ENCODE measurements at places on chromosomes 5 and 9.

DNA sequence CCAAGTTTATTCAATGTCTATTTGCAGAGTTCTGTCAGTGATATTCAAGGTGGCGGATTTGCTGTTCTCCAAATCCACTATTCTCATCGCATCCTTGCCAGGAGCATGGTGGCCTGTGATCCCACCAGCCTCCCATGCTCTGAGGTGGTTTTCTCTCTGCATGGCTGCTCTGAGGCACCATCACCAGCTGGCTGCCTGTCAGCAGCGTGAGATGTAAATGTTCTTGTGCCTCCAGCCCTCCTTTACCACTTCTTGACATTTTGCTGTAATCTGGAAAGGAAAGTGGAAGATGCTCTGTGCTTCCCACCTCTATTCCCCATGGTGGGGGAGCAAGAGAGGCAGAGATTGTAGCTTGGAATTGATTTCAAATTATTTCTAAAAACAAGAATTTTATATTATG is 293.6 kb upstream of the SLC24A2 start:
- no peak for DNase-seq

DNA sequence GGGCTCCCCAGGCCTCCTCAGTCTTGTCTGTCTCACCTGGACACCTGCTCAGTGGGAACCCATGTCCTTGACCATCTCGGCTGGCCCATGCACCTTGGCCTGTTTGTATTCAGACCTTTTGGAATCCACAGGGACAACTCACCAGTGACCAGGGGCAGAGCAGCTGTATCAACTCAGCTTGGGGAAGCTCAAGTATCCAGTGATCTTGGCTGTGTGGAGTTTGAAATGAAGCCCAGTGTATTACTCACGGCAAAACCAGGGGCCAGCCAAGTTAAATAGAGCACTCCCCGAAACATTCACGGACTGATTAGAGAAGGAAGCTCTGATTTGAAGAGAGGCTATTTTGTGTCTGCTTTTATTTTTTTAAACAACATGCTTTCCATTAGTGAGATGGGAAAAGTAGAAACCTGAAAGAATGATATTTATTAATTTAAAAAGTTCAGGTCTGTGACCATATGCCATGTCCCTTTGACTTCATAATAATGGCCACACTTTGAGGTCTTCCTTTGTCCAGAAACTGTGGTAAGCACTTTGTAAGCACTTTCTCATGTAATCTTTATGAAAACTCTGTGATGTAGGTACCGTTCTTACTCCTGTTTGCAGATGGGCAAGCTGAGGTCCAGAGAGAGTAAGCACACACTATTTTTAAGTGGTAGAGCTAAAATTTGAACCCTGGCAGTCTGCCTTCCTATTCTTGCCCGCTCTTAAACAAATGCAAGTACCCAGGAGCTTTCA is 656.5 kb downstream of the BNC2 start:
- DNase-seq = peak; percentile 76

GRCh38 chr5:158414780-158415179 is 555.8 kb upstream of the CLINT1 start:
- DNase-seq = no peak

DNA sequence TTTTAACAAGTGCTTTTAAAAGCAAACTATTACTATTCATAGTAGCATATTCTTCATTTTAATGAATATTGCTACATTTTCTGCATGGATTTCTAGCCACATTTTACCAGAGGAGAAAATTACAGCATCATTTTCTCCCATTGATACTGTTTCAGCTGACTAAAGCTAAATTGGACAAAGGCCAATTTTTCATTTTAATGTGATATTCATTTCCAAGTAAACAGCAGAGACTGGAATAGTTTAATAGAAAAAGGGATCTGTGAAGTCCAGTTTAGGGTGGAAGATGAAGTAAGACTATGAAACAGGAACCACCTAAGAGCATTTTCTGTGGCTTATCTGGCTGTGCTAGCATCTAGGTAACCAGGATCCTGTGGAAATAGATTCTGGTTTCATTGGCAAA is 128.1 kb downstream of the GIN1 start:
- DNase-seq = no peak

GRCh38 chr9:114919611-114920010 is 10.8 kb downstream of the TNFSF8 start:
- DNase-seq = no peak

- DNase-seq = no peak
These were observed 88.8 kb downstream of the TLE4 start for GRCh38 chr9:79660615-79661014.

DNA sequence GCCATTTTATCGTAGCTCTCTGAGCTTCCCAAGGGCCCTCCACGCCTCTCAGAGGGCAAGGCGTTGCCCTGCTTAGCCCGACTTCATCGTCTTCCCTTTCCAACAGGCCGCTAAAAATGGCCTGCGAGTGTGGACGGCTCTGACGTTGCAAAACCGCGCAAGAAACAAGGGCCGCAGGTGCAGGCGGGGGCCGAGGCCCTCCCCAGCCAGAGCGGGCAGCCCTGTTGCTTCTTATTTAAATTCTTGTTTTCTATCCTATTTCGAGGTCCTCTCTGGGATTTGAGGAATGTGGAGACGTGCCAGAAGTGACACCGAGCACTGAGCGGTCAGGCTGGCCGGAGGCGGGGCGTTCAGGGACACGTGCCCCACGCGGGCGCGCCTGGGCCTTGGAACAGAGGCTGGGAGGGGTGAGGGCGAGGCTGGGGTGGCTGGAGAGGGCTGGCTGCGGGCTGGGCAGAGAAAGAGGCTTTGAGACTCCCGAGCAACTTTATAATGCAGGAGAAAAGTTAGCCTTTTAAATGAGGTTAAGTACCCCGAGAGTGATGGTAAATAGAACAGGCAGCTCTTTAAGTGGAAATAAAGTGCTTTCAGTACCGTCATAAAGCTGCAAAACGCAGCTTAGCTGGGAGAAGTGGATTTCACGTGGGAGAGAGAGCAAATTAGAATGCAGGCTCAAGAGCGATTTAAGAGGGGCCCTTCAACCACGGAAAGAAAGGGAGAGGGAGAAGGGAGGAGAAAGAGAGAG is 243.6 kb downstream of the AUH start:
- DNase-seq = peak; percentile 95

- DNase-seq = peak; percentile 77
These were observed 828 bp downstream of the NPR2 start for GRCh38 chr9:35792024-35792813.

- DNase-seq = peak; percentile 64
These were observed 115.0 kb downstream of the NFIB start for GRCh38 chr9:14198841-14199455.

- DNase-seq = no peak
These were observed 455 bp downstream of the KIF20A start for GRCh38 chr5:138179277-138179857.

- DNase-seq = no peak
These were observed 32.6 kb downstream of the NKX2-5 start for GRCh38 chr5:173202266-173202875.

- DNase-seq = no peak
These were observed 8.9 kb upstream of the CCNB1 start for GRCh38 chr5:69158039-69158438.

DNA sequence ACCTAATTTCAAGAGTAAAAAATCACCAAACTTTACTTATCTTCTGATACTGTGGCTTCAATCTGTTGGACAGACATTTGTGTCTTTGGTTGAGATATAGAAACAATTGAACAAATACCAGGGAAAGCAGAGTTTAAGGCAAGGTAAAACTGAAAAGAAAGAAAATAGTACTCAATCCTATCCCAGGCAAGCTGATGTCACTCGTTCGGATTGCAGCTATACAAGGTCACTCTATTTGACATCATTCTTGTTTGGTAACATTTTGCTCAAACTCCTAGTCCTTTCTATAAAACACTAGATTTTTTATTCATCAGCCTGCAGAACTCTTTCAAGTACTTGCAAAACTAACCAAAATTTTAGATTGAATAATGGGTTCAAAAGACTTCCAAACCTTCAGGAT is 91.9 kb upstream of the ANKRD55 start:
- no peak for DNase-seq
